ENCODE measurements at places on chromosomes 3 and 15.

DNA sequence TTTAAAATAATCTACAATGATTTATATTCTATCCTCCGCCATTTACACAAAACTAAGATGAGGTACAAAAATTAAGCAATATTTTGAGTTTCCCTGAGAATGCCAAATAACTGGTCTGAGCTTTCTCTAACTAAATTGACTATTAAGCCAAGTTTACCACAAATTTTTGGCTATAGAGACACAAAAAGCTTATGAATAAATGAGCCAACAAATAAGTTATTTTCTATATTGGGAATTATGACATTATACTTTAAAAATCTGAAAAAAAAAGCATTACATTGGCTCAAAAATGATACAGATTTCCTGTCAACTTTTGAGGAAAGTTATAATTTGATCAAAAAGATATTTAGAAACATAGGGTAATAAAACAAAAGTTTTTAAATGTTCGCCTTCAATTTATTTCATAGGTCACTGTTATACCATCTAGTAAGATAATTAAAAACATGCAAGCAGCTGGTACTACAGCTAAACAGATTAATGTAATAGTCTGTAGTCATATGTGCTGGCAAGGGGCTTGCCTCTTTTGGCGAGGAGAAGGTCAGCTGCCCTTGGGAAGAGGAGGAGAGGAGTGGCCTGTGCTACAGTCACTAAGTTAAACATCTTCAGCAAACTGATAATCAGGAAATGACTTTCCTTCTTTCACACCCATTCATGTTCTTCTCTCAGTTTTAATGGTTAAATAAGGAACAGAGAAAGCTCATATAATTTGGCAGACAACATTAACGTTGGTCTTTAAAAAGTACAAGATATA lies 318.5 kb downstream of the TBC1D5 start:
- DNase-seq, result no peak

GRCh38 chr15:47727676-47728075 lies 10.4 kb downstream of the SEMA6D start:
- no peak for DNase-seq

GRCh38 chr3:186210852-186211500 lies 102.1 kb upstream of the ETV5 start:
- DNase-seq, result no peak

- DNase-seq, result no peak
Observed at GRCh38 chr15:74200412-74200815, 2.2 kb downstream of the STRA6 start.

GRCh38 chr3:194279101-194279500 lies 72.0 kb downstream of the CPN2 start:
- DNase-seq, result no peak

- DNase-seq, result no peak
Observed at GRCh38 chr3:13836658-13837587, 42.9 kb downstream of the WNT7A start.

- no peak for DNase-seq
Observed at GRCh38 chr15:35123743-35124142, 38.6 kb upstream of the NANOGP8 start.

- no peak for DNase-seq
Observed at GRCh38 chr3:133836497-133837158, 31.0 kb downstream of the SRPRB start.

- no peak for DNase-seq
Observed at GRCh38 chr3:51559411-51559888, 20.9 kb downstream of the RAD54L2 start.

GRCh38 chr3:101817992-101818391 lies 31.3 kb upstream of the NFKBIZ start:
- DNase-seq, result no peak

DNA sequence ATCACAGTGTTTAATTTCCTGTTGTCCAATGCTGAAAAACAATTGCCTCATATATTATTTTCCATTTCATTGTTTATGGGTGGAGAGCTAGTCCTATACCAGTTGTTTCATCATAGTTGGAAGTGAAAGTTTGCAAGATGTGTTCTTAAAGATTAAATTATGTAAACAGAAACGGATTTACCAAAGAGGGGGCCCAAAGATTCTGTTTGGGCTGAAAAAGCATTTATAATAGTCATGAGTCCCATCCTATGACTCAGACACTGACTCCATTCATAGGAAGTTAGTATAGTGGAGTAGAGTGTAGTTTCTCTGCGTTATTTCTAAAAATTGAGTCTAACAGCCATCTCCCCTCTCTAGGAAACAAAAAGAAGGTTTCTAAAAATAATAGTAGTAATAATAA lies 24.3 kb downstream of the NFKBIZ start:
- no peak for DNase-seq

DNA sequence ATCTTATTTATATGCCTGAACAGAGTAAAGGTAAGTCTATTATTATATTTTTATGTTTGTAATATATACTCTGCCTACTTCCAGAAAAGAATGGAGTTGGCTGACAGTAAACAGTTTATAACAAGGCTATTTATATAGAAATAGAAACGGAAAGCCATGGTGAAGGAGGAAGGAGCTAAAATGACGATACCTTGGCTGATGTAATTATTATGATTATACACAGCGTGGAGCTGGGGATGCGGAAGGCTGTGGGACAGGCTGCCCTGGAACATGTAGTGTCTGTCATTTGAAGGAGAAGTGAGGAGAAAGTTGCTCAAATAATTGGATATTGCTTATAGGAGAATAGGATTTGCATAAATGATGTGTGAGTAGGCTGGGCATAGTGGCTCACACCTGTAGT lies 37.8 kb downstream of the CEMIP start:
- DNase-seq, result no peak

- no peak for DNase-seq
Observed at GRCh38 chr3:35601959-35602358, 37.4 kb upstream of the ARPP21 start.

- DNase-seq, result no peak
Observed at GRCh38 chr3:135117977-135118376, 322.9 kb downstream of the EPHB1 start.

DNA sequence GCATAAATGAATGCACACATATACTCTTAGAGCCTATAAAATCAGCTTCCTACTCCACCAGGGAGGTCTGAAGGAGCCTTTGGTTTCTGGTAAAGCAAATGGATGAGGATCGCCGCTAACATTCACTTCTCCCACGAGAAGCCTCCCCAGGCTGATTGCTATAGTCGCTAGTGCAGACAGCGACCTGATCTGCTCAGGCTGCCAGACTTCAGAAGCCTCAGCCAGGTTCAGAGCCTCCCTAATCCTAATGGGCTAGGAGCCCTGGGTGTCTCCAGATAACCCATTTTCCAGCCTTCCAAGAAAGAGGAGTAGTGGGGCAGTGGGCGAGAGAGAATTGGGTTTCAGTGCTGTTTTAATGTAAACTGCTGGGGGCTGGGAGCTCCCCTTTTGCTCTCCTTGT lies 35.4 kb downstream of the TPM1 start:
- no peak for DNase-seq

DNA sequence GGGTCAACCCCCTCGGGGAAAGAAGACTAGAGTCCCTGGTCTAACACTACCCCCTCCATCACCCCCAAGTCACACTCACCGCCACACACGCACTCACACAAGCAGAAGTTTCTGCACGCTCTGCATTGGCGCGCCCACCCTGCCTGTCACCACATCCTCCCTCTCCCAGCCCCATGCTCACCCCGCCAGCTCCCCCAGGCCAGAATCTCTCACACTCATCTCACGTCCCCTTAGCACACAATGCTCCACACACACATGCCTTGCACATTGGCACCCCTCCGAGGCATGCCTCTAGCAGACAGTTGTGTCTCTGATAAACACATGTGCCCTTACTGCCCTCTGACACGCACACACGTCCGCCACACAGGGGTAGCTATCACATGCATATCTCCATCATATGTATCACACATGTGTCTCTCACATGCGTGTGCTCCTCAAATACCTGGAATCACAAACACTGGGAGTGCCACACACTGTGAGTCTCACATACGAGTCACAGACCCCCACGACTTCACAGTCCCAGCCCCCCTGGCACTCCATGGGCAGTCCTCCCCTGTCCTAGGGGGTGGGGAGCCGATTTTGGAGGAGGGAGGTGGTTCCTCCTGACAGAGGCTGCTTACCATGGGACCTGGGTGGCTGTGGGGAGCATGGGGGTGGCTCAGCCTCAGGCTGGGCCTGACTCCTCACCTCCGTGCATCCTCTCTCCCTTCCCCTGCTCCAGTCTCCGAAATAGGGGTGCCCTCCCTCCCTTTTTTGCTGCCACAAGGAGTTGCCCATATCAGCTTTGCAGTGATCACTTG lies 898 bp downstream of the FBLN2 start:
- DNase-seq, result no peak

- no peak for DNase-seq
Observed at GRCh38 chr3:73547427-73548248, 77.1 kb downstream of the PDZRN3 start.

DNA sequence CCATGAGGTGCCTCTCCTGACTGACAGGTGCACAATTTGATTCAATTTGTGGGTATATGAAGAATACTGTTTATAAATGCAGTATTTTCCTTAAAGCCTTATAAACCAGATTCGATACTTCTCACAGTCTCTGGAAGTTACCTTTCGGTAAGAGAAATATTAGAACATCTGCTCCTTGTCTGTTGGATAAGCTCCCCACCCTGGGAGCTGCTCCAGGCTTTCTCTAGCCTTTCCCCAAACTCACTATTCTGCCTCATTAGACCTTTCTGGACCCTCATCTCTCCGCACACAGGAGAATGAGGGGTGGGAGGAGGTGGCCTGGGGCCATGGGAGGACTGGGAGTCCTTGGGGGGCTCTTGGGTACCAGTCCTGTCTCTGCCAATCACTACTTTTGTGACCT lies 59.8 kb upstream of the TBC1D21 start:
- no peak for DNase-seq

DNA sequence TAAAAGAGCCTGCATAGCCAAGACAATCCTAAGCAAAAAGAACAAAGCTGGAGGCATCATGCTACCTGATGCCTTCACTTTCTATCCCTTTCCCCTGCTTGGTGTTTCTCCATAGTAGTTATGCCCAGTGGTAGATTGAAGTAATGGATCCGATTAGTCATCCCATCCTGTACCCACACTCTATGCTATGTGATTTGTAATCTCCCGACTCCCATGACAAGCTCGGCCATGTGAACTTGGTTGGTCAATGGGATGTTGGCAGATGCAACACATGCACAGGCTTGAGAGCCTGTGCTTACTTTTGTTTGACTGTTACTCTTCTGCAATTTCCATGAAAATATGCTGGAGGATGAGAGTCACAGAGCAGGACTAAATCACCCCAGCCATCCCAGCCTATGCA lies 334.9 kb upstream of the DPH6 start:
- DNase-seq, result no peak

DNA sequence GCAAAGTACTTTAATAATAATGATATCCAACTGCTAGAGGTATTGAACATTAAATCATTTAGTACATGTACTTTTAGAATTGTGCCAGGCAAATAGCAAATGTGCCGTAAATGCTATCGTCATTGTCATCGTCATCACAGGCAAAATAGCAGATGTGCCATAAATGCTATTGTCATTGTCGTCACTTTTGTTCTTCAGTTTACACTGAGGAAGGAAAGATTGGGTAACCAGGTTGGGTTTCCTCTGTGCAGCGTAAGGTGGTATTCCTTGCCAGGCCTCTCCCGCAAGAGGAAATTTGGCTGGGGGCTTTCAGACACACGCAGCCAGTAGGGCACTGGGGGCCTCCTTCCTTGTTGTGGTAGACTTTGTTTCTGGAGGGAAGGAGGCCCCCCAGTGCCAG lies 26.4 kb downstream of the ABHD17C start:
- DNase-seq, result no peak

DNA sequence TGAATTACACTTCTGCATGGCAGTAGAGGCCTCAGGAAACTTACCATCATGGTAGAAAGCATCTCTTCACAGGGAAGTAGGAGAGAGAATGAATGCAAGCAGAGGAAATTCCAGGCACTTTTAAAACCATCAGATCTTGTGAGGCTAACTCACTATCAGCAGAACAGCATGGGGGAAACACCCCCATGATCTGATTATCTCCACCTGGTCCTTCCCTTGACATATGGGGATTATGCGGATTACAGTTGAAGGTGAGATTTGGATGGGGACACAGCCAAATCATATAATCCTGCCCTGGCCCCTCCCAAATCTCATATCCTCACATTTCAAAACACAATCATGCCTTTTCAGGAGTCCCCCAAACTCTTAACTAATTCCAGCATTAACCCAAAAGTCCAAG lies 691.1 kb downstream of the SI start:
- DNase-seq, result no peak

DNA sequence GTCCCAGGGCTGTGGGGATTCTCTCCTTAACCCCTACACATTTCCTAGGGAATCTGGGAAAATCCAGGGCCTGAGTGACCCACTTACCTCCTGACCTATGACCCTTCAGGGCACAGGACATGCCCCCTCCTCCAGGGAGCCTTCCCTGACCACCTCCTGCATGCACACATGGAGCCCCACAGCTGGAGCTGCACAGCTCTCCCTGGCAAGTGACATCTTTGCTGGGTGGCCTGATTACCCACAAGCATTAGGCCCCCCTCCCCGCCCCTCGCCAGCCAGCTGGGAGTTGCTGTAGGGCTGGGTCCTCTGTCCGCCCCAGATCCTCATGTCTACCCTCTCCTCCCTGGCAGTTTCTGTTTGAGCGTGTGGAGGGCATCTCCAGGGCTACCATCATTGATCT lies 21.4 kb downstream of the HDAC11 start:
- DNase-seq, result no peak

DNA sequence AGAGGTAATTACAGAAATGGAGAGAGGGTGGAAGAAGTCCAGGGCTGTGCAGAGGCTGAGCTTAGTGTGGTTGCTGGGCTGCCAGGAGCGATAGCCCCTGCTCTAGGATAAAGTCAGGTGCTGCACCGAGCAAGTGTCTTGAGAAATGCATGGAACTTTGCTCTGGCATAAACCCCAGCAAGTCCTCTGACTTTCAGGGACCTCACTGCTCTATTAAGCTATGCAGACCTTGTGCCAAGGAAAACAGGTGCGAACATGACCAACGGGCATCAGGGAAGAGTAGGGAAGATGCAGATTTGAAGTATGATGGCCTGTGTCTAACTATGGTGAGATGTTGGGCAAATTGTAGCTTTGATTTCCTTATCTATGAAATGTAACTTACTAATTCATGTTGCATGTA lies 416.8 kb downstream of the NR2F2 start:
- no peak for DNase-seq

GRCh38 chr3:16112910-16113504 lies 61.5 kb upstream of the GALNT15 start:
- no peak for DNase-seq

DNA sequence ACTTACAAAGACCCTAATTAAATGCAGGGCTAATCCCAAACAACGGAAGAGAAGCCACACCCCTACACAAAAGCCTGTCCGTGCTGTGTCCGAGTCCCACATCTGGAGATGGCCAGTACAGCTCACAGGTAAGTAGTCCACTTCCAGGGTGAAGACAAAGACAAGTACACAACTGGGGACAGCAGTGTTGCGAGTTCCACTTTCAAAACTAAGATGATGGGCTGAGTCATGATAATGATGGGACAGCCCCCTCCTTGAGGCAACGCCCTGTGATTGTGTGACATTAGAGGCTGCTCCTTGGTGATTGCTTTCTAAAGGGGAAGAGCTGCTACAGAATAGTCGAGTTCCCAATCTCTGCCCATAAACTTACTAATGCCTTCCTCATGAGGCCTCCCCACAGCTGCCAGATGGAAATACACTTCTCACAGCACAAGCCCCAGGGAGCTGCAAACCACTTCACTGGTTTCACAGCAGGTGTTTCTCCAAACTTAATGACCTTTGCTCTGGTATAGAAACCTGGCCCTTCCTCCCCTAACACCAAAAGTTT lies 27.6 kb downstream of the RFT1 start:
- DNase-seq, result peak; percentile 50
